ENCODE measurements at places on chromosomes 1 and 21. TPM values are rescaled to one million over a fixed set of nuclear protein-coding genes. Genes with fewer than 3 reads are reported as not detected.

OSBPL9 gene
- 70.5 TPM for total RNA-seq

EXO1 gene
- 0.94 TPM for total RNA-seq

CFHR3 gene
- not detected for total RNA-seq

CLCA4 gene
- not detected for total RNA-seq

OVAAL gene
- total RNA-seq = not detected

HES3 gene
- not detected for total RNA-seq

PARS2 gene
- total RNA-seq = 0.10 TPM

SH2D1B gene
- total RNA-seq = 14.0 TPM

NBPF4 gene
- total RNA-seq = not detected

MAEL gene
- not detected for total RNA-seq

ITGB2 gene
- 761 TPM for total RNA-seq

CCDC17 gene
- 2.6 TPM for total RNA-seq

OPTC gene
- not detected for total RNA-seq

DIRAS3 gene
- total RNA-seq = not detected

ITLN2 gene
- total RNA-seq = not detected

ANGPTL7 gene
- total RNA-seq = not detected

PIGV gene
- total RNA-seq = 5.2 TPM

SPRR2B gene
- not detected for total RNA-seq

TMPRSS2 gene
- not detected for total RNA-seq

CACNA1S gene
- not detected for total RNA-seq

Data from mononuclear cell (primary cell).